ENCODE measurements at places on chromosomes 13 and 19.

GRCh38 chr13:111289251-111289650 lies 31.2 kb upstream of the TEX29 start:
- DNase-seq: no peak

- no peak for DNase-seq
Observed at GRCh38 chr13:26861941-26862340, 101.4 kb upstream of the GPR12 start.

DNA sequence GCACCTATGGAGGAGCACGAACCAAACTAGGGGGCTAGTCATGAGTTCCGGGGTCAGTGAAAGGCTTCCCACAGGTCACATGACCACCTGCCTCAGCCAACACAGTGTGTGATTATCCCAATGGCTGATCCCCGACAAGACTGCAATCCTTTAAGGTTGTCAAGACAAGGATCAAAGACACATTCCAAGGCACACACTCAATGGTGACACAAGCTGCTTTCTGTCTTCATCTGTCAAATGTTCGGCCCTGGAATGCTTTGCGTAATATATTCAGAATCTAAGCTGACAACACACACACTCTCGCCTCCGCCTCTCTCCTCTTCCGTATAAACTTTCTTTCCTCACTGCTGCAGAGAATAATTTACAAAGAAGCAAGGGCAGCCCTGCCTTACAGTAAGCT lies 11.7 kb downstream of the RANBP3 start:
- no peak for DNase-seq

DNA sequence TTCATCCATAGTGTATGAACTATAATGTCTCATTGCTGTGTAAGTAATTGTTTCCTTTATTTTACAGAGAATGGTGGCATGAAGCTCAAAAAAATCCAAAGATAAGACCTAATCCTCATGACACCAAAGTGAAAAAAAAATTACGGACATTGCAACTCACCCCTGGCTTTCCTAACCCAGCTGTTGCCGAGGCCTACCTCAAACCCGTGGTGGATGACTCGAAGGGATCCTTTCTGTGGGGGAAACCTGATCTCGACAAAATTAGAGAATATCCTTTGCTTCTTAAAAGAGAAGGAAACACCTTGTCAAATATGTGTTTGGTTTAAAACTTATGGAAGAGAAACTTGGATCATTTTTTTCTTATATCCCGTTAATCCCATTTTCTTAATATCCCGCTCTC lies 26.3 kb downstream of the ERCC5 start:
- no peak for DNase-seq

DNA sequence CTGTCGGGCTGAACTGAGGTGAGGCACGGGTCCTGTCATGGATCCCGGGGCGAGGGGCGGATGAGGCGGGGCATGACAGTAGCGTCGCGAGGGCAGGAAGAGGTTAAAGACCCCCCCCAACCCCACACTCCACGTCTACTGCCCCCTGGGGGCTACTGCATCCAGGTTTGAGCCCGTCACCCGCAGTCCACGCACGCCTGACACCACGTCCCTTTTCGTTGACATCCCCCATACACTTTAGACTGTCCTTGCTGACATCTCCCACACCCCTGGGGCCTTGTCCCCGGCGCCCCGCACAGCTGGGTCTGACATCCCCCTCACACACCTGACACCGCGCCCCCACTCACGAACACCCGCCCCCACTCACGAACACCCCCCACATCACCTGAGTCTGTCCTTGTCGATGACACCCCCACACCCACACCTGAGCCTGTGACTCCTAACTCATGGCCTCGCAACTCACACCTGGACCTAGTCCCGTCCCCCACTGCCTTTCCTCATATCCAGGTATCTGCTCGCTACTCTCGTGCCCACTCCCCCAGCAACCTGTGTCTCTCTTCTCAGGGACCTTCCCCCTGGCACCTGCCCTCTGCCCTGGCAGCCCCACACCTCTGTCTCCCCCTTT lies 416 bp downstream of the SLC25A42 start:
- no peak for DNase-seq

DNA sequence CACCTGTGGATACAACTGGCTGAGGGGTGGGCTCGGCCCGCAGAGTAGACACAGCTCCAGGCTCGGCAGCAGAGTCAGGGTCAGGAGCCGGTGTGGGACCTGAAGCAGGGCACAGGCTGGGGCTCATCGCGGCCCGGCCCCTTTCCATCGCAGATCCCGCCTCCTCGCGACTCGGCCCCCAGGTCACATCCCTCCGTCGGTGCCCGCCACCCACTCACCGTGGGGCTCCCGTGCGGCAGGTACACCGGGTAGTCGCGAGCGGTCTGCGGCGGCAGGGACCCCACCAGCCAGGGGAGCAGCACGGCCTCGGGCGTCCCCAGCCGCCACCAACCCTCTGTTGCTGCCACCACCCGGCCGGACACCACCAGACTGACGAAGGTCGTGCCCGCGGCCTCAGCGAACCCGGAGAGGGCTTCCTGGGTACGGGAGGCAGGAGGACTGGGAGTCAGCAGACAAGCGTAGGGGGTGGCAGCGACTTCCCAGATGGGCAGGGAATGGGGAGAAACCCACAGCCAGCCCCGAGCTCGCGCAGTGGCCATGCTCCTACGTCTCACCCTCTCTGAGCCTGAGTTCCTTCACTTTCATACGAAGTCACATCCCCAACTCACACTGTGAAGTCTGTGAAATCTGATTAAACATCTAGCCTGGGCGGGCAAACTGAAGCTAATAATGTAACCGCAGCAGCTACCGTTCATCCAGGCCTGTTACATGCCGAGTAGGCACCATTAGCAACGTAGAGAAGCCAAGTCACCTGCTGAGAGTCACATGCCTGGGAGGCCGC lies 3.7 kb downstream of the FUZ start:
- no peak for DNase-seq

GRCh38 chr13:112441226-112441625 lies 65.1 kb downstream of the SPACA7 start:
- DNase-seq: no peak

- no peak for DNase-seq
Observed at GRCh38 chr13:85768946-85769345, 30.3 kb downstream of the SLITRK6 start.

GRCh38 chr19:29120466-29120865 lies 92.5 kb downstream of the UQCRFS1 start:
- DNase-seq: no peak

DNA sequence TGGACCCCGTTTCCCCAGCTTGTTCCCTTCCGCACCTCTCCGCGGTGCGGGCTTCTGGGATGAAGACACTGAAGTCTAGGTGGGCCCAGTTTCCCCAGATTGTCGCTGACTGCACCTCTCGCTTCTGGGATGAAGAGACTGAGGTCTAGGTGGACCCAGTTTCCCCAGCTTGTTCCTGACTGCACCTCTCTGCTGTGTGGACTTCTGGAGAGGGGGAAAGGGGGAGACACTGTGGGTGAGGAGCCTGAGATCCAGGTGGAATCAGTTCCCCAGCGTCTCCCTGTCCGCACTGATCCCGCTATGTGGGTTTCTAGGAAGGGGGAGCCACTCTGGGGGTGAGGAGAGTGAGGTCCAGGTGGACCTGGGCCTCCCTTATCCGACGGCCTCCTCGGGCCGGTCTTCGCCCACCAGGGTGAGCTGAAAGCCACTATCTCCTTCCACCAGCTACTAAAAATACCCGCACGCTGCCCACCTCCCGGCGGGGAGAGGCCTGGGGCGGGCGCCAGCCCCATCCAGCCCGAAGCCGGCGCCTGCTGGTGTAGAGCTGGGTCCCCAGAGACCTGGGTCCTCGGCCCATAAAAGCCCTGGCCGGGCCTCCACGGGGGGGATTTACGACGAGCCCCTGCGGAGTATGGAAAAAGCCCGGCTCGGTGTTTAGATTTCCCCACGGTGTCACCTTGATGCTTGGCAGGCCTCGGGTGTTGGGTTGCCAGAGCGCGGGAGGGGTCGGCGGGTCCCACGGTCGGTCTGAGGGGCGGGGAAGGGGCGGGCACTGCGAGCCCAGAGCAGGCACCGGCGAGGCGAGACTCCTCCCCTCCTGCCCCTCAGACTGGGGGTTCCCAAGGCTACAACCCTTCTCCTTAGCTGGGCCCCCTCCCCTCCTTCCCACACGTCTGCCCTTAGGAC lies 10.6 kb downstream of the FUT6 start:
- DNase-seq: peak; percentile 5

- DNase-seq: no peak
Observed at GRCh38 chr13:102697929-102698648, 3.2 kb upstream of the METTL21C start.

Data from NCI-H187 (cell line).